ENCODE measurements at places on chromosomes 7 and 10.

DNA sequence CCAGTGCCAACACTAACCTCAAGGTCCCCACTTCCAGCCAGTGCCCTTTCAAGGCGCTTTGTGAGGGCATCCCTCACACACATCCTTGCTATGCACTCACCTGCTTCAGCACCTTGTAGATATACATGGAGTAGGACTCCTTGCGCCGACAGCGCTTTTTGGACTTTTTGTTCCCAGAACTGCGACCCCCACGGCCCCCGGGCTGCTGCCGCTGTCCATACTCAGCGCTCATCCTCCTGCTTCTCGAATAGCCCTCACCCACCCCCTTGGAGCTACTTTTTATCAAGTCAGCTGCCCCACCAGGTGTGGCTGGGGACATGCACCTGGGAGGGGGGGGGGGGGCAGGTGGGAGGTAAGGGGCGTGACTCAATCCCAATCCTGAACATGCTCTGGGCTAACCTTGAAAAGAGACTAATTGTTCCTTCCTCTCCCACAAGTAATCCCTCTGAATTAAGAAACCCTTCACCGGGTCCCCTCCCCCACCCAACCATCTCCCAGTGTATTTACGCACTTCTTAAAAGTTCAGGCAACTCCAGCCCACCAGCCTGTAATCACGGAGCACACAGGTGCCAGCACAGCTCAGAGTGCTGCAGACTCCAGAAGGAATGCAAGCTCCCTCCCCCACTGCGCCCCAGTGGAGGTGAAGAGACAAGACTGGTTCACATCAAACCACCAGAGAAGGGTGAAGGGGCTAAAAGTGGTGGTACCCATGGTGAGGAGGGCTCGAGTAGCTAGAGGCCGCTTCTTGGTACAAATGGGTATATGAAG lies at the start of gene H2BK1:
Gene H2BK1, minus strand, starts transcription at position 402 of the 768 bp plus-strand sequence. Its CDS starts 170 bp downstream, at position 232.
- DNase-seq, result no peak

DNA sequence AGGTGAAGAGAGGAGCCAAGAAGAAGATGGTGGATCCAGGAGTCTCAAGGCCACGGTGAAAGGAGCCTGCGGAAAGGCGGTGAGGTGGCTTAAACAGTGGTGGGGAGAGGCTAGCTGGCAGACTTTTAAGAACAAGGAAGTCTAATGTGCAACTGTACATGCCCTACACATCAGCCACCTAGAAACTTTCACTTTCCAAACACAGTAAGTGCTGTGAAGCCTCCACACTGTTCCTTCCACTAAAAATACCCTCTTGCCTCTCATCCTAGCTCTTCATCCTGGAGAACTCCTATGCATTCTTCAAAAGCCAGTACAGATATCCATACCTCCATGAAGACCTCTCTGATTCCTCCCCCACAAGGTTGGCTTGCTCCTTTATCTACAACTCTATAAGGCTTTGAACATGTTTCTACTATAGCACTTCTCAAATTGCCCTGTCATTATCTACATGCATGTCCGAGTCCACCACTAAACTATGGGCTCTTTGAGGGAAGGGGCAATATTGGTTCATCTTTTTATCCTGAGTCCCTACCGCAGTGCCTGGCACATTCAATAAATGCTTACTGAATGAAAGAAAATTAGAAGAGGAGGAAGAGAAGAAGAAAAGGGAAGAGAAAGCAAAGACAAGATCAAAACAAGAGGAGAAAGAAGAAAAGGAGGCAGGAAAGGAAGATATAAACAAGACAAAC lies 54.2 kb downstream of the DNAJC12 start:
- no peak for DNase-seq

DNA sequence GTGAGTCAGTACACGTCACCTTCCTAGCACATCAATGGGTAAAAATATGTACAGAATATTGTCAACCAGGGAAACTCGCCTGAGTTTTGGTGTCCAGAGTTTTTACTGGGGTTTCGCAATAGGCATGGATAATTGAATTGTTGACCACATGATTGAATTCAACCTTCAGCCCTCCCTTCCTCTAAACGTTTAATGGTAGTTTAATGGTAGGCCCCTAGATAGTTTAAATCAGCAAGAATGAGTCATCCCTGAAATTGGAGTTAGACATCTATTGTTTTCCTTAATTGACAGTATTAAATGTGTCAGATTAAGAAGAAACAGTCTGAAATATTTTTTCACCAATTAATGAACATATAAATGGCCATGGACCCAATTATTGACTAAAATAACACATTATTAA lies 57.8 kb upstream of the CACNA2D1 start:
- DNase-seq, result no peak

DNA sequence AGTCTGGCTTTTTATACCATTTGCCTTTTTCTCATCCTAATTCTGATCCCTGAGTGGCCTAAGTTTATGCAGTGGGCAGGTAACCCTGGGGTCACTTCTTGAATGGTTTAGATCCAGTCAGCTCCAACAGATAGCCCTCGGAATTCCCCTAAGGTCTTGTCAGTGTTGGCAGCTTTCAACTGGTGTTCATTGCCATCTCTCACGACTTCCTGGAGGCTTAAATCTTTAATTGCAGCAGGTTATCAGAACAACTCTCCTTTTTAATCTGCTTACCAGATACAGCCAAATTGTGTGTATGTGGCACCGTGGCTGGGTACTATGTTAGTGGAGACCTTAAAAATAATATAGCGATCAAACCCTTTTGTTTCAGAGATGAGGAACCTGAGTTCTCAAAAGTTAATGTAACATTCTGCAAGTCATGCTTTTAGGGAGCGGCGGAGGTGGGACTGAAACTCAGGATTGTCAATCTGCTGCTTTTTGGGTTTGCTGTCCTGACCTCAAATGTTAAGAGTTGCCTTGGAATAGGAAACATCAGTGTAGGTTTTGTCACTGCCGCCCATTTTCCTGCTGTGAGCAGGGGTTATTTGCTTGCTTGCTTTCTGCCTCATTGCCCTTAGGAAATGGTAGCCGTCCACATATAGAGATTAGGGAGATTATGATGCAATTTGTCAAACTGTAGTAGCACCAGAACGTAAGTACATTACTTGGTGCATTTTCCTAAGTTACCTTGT lies 818 bp downstream of the DLD start:
- DNase-seq, result peak; percentile 67
